ENCODE measurements at places on chromosomes 16 and 17.

DNA sequence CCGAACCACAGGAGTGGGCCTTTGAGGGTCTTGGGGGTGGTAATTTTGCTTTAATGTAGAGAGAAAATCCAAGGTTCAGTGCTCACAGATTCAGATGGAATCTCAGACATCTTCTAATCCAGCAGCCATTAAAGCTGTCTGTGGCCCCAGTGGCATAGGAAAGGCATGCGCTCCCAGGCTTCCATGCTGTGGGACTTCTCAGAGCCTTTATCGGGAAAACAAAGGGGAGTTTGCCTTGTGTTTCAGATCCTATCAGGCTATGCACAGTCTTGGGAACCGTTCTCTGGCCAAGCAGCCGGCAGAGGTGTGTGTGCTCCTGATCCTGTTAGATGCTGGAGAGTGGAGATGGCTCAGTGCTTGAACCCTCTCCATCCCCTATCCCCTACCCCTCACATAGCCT is 7.8 kb downstream of the ADGRG1 start:
- no peak for DNase-seq

DNA sequence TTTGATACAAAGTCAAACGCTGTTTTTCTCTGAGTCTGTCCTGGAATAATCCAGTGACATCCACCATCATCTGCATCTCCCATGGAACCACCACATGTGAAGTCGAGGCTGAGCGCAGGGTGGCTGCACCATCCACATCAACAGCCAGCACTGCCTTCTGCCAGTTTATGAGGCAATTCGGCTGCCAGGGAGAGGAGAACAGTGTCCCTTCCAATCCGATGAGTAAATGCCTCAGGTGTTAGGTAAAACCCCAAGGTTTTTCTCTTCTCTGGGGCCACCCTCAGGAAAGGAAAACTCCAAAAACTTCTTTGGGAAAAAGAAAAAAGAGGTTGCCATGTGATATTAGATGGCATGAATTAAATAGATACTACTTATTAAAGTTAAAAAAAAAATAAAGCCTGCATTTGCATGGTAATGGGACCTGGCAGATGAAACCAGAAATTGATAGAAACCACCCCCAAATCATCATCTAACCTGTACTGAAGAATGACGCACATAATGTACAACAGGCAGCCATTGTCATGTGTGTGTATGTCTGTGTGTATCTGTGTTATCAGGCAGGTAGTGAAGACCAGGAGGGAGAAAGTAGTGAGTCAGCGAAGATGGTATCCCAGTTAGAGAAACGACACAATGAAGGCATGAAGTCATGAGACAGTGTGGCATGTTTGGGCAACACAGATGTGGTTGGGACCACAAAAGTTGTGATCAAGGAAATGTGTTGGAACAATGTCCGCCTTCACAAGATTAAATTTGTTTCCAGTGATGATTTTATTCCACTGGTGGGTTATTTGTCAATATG is 478.7 kb downstream of the CDH13 start:
- no peak for DNase-seq

GRCh38 chr17:64653325-64653984 is 8.7 kb downstream of the SMURF2 start:
- DNase-seq = no peak

GRCh38 chr16:79307214-79307613 is 293.3 kb downstream of the MAF start:
- no peak for DNase-seq

DNA sequence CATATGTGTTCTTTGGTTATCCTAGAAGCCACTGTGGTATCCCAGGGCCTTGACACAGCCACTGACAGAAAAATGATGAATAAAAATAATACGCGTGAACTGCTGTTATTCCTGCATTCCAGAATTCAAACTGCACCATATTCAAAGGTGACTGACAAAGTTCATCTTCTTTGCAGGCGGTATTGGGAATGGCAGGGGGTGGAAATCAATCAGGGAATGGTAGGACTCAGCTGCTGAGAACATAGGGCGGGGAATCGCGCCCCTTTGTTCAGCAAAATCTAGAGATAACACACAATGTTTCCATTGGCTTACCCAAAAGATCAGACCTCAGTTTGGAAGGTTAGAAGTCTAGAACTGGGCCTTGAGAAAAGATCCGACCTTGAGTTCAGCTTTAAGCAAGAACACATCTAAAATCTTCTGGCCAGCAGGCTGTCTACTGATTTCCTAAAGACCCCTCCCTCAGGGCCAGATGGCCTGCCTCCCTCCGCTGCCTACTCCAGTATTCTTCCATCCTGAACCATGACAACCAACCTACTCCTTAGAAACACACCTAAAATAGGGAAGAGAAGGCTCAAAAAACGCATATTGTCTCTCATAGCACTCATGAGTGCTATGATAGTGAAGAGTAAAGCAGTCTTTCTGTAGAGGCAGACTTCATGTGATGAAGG is 34.1 kb downstream of the CDK5R1 start:
- no peak for DNase-seq

DNA sequence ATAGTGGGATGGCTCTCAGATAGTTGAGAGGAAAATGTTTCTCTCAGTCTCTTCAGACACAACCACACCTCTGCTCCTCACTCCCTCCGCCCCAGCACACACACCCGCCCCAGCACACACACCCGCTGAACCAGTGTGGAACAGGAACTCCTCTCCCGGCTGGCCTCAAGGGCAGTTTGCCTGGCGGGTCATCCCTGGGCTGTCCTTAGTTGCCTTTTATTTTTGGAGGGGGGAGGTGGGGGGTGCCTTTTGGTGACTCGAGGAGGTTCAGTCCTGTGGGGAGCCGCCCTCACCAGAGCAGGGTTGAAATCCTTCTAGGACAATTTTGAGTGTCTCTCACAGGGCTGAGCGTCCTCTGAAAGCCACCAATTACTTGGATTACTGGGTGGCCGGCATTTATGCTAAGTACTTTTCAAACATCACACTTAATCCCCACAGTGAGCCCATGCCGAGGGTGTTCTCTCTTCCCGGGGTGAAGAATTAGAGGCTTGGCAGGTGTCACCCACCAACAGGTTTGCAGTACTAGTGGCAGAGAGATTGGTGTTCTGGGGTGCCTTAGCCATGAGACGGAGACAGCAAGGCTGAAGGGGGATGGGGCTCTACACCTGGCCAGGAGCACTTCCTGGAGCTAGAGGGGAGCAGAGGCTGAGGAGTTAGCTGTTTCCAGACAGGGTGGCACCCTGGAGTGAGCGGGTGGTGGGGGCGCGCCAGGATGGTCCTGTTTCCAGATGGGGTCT is 2.8 kb downstream of the RASD1 start:
- DNase-seq = no peak

- DNase-seq = no peak
Observed at GRCh38 chr16:30511509-30511908, 14.9 kb downstream of the ZNF768 start.

DNA sequence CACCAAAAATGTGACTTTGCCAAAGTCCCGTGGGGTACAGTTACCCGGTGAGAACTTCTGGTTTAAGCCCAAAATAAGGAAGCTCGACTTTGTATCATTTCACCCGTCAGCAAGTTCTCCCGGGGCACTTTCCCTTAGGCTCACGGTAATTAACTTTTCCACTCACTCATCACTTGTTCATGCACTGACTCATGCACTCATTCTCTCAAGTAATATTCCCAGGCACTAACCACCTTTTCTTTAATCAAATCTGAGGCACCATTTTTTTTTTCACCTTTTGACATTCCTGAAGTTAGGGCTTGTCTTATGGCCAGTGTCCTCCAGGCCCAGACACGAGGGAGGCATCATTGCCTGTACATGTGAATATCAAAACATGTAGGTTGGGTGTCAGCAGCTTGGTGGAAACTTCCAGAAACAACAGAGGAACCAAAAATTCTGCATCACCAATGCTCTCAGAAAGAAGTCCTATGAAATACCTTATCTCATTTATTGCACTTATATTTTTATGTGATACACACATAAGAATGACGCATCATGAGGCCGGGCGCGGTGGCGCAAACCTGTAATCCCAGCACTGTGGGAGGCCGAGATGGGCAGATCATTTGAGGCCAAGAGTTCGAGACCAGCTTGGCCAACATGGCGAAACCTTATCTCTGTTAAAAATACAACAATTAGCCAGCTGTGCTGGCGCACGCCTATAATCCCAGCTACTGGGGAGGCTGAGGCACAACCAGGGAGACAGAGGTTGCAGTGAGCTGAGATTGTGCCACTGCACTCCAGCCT is 36.1 kb upstream of the ATP2C2 start:
- no peak for DNase-seq

- DNase-seq = no peak
Observed at GRCh38 chr16:13660807-13661206, 259.1 kb upstream of the ERCC4 start.

- no peak for DNase-seq
Observed at GRCh38 chr17:79992649-79993389, 42.9 kb downstream of the TBC1D16 start.

DNA sequence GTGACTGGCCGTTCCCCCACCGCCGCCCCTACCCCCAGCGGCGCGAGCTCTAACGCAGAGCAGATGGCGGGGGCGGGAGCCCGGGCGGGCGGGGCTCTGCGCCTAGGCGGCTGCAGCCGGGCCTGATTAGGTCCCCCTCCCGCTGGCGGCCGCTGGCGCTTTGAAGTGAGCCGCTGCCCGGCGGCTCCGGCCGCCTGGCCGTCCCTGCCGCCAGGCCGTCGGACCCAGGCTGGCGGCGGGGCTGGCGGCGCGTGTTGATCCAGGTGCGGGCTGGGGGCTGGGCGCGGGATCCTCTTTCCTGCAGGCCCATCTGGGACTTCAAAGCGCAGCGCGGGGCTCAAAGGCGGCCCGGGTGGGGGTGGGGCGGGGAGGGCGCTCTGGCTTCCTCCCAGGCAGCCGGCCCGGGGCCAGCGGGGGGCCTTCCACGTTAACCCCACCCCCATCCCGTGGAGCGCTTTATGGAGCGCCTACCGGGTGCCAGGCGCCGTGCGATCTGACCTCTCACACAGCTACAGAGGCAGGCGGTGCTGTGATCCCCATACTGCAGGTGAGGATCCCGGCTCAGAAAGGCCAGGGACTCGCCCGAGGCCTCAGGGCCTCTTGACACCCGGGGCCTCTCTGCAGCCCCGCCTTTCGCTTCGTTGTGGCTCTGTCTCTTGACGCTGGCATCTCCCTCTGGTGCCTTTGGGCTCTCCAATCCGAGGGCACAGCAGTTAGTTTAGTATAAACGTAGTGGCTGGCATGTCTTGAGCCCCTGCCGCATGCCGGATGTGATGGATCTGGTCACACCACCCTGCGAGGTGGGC is 80.0 kb upstream of the NKD1 start:
- DNase-seq = peak; percentile 50

- no peak for DNase-seq
Observed at GRCh38 chr17:63347475-63347874, 98.6 kb downstream of the CYB561 start.

GRCh38 chr17:82321947-82322466 is 4.6 kb upstream of the CD7 start:
- DNase-seq = no peak

- DNase-seq = no peak
Observed at GRCh38 chr17:9241371-9241712, 220.0 kb downstream of the NTN1 start.

- no peak for DNase-seq
Observed at GRCh38 chr16:6940968-6941367, 391.7 kb upstream of the RBFOX1 start.

GRCh38 chr17:63498626-63499195 is 21.9 kb downstream of the ACE start:
- no peak for DNase-seq

GRCh38 chr16:25395528-25395927 is 137.9 kb upstream of the ZKSCAN2 start:
- DNase-seq = no peak

- DNase-seq = no peak
Observed at GRCh38 chr17:78473951-78474613, 95.6 kb downstream of the PGS1 start.

GRCh38 chr17:9531034-9531433 is 44.6 kb downstream of the STX8 start:
- no peak for DNase-seq

GRCh38 chr17:60149691-60150582 is at the start of gene CA4:
Gene CA4 (plus strand): TSS chr17:60149973. CDS start chr17:60150035, 62 bp downstream.
- DNase-seq = no peak

DNA sequence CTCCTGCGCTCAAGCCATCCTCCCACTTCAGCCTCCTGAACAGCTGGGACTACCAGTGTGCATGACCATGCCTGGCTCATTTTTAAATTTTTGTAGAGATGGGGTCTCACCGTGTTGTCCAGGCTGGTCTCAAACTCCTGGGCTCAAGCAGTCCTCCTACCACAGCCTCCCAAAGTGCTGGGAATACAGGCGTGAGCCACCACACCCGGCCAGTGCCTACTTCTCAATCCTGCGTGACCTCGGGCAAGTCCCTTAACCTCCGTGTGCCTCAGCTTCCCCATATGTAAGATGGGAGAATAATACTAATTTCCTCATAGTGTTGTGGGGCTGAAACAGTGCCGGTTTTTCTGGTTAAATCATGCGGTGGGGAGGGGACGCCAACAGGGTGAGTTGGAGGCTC is 143.5 kb upstream of the CIBAR2 start:
- no peak for DNase-seq

- DNase-seq = no peak
Observed at GRCh38 chr16:13480801-13481200, 439.2 kb upstream of the ERCC4 start.

GRCh38 chr17:69059458-69060175 is 1.1 kb downstream of the ABCA9 start:
- DNase-seq = no peak

DNA sequence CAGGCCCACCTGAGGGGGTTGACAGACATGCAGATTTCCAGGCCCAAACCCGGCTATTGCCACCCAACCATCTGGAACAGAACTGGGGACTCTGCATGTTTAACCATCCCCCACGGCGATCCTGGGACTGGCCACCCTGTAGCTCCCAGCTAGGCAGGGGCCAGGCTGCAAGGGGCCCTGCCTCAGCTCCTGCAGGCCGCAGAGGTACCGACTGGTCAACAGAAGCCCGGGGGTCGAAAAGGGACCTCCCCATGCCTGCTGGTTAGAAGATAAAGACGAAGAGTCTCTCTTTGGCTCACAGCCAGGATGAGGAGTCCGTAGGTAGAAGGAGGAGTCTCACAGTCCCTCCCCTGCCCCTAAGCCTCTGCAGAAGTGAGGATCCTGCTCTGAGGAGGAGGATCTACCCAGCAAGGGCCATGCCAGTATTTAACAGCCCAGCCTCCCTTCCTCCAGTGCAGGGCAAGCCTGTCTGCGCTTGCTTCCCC is 223.4 kb upstream of the TNRC6C start:
- no peak for DNase-seq

DNA sequence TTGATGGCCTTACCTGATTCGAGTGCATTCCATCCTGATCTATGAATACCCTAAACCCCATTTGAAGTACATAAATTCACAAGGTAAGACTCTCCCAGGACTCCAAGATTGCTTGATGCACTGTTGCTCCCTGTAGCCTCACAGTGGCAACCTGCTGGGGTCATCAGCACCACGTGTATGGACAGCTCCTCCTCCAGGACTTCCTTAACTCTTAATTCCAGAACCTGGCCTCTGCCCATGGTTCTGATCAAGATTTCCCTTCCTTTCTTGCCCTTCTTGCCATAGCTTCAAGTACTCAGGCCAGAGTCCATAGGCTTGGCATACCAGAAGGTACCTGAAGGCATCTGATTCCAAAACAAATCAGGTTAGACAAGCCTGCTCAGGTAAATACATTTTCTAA is 34.0 kb upstream of the NLK start:
- no peak for DNase-seq

Measured in NCI-H774 (cell line).